Upper lobe of right lung (tissue), 1 donor: ENCODE measurements at places on chromosomes 7 and 10. TPM values are rescaled to one million over a fixed set of nuclear protein-coding genes. Genes with fewer than 3 reads are reported as not detected.

Gene TAS2R41
- total RNA-seq, result not detected

DNA sequence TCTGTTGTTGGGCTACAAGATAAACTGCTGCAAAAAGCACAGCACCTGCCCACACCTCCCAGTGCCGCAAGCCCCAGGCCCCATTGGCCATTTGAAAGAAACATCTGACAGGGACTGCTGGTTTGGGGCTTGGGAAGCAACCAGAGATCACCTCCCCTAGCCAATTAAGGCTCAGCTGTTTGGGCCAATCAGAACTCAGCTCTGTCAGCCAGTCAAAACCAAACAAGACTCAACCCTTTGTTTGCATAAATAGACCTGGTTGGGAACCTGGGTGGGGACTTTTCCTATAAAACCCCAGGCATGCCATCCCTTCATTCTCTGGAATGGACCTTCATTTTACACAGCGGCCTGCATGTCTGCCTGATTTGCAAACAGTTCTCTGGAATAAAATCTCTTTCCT lies 17.2 kb upstream of the NME8 start:
- no peak for DNase-seq

DNA sequence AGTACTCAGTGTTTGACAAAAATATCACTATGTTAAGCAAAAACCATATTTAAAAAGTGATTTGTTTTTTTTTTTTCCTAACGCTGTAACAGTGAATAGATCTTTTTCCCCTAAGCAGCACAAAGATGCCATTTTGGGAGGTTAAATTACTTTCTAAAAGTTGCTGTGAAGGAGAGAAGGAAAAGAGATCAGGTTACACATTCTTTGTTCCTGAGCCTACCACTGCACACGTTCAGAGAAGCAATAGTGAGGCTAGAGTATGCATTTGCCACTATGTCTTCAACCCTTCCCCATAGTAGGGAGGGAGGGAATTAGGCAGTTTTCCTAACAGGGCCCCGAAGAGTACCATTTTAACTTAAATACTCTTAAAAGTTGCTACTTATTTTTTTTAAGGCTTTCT lies 38.9 kb downstream of the BMPR1A start:
- DNase-seq, result no peak

- no peak for DNase-seq
These were observed 118.7 kb upstream of the PTN start for GRCh38 chr7:137462074-137462715.

Gene CPA5
- total RNA-seq, result not detected

GRCh38 chr7:152313831-152314604 lies 121.8 kb downstream of the KMT2C start:
- no peak for DNase-seq

Gene HOXA3
- total RNA-seq, result 8.7 TPM

Gene BCAP29
- 78.4 TPM for total RNA-seq
